ENCODE measurements at places on chromosomes 3 and 15.

DNA sequence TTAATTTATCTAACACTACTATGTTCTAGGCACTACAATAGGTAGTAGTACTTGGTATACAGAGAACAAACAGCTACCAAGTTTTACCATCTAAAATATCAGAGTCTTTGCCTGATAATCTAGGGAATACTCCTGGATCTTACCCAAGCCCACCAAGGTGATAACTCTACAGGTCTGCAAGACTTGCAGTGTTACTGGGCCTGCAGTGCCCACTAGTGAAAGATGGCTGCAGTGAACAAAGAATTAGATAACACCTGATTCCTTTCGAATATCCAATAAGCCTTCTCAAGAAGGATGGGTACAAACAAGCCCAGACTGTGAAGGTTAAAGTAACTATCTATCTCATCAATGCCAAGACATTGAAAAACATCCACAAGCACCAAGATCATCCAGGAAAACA, 317.0 kb upstream of the DCBLD2 start:
- no peak for DNase-seq

- no peak for DNase-seq
Observed at GRCh38 chr3:158727206-158728060, 4.8 kb downstream of the RARRES1 start.

DNA sequence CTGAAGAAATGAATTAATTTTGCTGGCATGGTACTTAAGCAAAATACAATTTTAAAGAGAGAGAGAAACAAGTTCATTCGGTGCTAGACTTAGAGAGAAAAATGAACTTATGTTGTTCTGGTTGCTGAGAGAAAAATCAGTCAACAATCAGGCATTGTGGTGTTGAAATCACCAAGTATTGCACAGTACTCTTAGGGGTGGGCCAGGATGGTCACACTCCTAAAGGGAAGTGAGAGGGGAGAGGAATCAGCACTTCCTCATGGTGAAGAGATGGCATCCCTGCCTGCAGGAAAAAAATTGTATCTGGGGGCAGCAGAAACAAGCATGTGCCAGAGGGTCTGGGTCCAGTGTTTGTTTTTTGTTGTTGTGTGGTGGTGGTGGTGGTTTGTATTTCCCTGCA, 7.0 kb upstream of the DMXL2 start:
- DNase-seq, result no peak

- DNase-seq, result no peak
Observed at GRCh38 chr3:148625095-148625736, 72.5 kb upstream of the AGTR1 start.

- DNase-seq, result no peak
Observed at GRCh38 chr15:89115547-89115946, 27.3 kb downstream of the ABHD2 start.

DNA sequence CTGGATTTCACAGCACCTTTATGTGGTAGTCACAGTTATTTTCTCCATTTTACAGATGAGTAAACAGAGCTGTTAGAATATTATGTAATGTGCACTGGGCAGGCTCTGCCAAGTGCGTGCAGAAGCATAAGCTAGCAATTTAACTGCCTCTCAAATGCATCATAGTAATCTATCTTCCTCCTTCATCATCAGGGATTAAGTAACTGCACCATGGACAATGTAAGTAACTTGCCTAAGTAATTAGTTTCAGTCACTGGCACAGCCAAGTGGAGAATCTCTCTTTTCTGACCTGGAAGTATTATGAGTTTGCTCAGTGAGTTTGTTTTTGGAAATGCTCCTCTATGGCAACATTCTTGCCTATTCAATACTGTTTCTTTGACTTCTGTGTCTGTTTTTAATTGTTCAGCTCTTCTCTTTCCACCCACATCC, 260.5 kb downstream of the PTPRG start:
- no peak for DNase-seq

DNA sequence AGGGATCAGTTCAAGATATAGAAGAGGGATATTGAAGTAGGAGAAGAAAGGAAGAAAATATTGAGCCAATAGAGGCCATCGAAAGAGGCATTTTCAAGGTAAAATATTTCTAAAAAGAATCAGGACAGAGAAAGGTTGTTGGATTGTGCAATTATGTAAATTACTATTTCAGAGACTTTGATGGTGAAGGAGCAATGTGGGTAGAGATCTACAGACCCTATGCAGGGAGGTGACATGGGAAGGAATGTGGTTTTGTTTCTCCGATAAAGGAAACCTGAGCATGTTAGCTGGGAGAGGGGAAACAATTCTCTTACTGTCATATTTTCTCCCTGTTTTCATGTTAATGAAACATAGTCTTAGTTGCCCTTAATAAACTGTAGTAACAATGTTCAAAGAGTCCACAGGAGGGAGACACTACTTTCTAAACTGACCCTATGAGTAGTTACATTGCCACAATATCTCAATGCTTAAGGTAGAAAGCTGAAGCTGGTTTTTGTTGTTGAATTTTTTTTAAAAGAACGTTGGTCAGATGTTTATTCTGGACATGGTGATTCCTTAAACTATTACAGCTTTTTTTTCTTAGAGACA, 133.3 kb downstream of the GRM7 start:
- DNase-seq, result no peak

GRCh38 chr15:58268746-58269267, 130.6 kb downstream of the AQP9 start:
- no peak for DNase-seq

- no peak for DNase-seq
Observed at GRCh38 chr3:76768912-76769311, 271.0 kb upstream of the ROBO2 start.

- no peak for DNase-seq
Observed at GRCh38 chr3:183159333-183159732, 3.2 kb downstream of the LAMP3 start.

DNA sequence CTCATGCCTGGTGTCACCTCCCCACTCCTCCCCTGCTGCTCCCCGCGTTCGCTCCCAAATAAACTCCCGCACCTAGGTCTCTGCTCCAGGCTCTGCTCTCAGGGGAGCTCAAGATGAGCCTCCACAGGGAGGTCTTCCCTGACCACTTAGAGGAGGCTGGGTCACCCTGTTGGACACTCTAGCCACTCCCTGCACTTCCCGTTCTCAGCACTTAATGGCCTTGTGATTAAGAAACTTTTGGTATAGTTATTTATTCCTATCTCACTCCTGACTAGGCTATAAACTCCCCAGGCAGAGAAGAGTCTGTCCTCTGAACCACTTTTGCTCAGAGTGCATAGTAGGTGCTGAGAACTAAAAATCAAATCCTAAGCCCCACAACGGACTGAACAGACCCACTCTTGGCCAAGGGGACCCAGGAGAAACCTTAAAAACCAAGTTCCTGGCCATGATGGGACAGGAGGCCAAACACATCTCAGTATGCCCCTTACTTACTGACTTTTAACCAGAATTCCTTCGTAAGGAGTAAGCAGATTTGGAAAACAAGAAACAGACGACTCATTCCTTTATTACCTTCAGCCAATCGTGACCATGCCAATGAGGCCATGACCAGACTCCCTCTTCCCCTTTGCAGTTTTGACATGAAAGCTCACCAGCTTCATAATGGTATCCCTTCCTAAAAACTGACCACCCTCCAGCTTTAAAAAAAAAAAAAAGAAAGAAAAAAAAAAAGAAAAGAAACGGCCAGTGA, 69.0 kb upstream of the HRH1 start:
- no peak for DNase-seq

GRCh38 chr15:78446551-78446950, 8.5 kb downstream of the IREB2 start:
- no peak for DNase-seq

DNA sequence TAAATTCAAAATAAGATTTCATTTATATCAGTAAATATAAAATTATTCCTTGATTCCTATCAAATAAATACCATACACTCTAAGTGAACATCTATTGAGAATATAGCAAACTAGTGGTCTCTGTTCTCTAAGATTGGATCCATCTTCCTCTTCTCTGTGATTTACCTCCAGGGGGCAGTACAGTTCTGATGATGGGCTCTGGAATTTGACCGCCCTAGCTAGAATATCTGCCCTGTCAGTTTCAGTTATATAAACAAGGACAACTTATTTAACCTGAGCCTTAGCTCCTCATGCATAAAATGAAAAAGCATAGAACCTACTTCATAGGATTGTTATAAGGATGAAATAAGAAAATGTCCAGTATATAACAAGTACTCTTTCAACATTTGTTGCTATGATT, 171.1 kb upstream of the CCDC54 start:
- no peak for DNase-seq

DNA sequence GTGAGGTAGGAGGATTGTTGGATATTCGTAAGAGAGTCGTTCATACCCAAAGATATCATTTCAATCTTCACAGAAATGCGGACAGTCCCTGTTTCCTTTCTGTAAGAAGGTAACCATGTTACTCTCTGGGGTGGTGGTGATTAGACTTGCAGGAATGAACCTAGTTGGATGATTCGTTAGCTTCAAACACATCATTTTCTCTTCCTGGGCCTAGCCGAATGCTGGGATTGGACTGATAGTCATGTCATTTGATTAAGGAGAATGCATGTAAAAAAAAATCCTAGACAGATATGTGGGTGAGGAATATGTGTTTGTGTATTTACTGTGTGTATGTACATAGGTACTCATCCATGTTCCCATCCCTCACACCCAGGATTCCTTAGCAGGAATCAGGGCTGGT, 12.4 kb downstream of the SLCO3A1 start:
- DNase-seq, result no peak

DNA sequence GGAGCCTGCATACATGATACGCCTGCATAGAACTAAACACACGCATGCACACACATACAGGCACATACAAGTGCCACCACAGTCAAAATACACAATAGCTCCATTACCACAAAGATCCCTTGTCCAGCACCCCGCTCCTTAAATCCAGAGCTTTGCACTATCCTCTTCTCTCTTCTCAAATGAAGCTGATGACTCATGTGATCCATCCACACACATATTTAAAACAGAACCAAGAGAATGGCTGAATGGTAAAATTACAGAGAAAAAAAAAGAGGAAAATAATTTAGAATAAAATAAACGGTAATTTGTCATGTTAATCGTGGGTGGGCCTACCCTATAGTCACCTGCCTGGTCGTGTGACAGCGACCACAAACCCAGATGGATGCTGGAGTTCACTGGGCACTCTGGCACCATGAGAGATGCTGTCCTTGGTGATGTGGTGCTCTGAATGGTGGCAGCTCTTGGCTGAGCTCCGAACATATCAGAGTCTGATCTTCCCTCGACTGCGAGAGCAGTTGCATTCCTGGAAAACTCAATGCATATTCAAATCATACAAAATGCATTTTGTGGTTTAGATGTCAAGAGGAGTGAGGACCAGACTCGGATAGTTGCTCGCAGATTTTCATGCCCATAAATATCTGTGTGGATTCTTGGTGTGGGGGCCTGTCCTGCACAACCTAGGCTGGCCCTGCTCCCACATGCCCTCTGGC, 8.9 kb downstream of the IQSEC1 start:
- no peak for DNase-seq

DNA sequence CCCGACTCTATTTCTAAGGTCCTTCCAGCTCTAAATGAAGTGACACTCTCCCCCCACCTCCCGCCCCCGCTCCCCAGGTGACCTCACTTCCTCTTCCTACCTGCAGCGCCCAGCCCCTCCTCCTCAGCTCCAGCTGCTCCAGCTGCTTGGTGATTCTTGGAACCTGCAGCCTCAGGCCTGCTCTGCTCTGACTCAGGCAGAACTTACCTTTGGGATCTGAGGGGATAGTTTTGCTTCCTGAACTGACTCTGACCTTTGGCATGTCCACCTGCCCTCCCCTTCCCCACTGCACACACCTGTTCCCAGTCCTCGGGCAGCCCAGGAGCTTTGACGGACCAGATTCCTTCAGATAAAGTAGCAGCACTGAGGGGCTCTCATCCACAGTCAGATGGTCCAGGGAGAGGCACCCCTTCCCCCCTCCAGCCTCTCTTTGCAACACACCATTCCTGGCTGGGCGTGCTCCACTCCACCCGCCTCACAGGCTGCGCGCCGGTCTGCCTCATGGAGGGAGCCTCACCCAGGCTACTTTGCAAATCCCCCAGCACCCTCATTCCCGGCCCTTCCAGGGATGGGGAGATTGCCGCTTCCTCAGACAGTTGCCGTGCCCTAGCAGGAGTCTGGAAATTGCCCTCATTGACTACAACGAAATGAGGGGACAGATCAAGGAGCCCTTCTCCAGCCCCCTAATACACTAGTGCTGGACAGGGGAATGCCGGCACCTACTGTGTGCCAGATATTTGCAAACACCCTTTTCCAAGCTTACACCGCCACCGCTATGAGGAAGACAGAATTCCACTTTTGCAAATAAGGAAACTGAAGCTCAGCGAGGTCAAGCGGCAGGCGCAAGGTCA, 692 bp upstream of the C15orf39 start:
- DNase-seq, result no peak

DNA sequence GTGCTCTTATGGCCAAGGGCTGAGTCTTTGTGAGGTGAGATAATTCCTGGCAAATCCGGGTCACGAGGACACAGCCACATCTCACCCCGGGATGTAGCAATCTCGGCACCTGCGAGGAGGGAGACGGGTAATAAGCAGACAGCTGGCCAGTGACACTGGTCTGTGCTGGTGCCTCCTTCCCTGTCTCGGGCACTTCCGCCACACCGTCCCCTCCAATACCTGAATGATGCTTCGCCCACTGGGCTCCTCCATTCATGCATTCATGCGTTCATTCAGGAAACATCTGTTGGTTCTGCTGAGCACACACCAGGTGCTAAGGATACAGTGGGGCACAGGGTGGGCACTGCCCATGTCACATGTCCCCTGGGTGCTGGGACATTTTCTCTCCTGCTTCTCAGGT, 60.1 kb downstream of the ATP10A start:
- DNase-seq, result no peak

GRCh38 chr3:7205962-7206361, 345.0 kb downstream of the GRM7 start:
- no peak for DNase-seq

- no peak for DNase-seq
Observed at GRCh38 chr3:71857956-71858355, 73.0 kb upstream of the PROK2 start.

- no peak for DNase-seq
Observed at GRCh38 chr3:4340411-4341335, 37.5 kb downstream of the SETMAR start.

DNA sequence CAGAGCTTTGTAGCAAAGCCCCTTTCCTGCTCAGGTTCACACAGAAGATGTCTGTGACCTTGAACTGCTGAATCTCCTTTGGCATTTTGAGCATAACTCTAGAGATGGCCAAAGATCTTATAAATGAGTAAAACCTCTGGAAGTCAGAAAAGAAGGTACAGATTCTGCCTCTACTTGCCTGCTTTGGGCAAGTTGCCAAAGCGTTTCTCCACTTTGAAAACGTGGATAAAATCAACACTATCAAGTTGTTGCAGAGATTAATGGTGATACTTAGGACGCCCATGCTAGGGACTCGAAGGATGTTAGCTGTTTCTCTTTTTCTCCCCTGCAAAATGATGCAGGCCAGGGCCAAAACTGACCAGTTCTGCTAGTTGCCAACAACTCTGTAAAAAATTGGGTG, 68.0 kb upstream of the CMTM7 start:
- DNase-seq, result no peak

DNA sequence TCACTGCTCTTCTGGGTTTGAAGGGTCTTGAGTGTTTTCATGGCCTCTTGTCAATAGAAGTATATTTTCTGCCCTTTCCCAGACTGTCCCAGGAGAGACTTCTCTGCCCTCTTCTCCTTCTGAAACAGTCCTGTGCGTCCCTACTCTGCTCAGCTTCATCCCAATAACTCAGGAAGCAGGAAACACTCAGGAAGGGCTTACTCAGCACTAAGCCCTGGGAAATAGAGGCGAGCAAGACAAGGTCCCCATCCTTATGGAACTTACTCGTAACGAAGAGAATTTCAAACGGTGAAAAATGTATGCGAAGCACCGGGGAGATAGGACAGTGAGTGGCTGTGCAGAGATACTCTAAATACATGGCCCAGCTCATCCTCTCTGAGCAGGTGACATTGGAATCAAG, 52.8 kb upstream of the TFRC start:
- no peak for DNase-seq

- no peak for DNase-seq
Observed at GRCh38 chr3:178459038-178459410, 77.2 kb upstream of the KCNMB2 start.

Measured in GOT3 (cell line).